LHCN-M2 (cell line): ENCODE measurements at places on chromosomes 1 and 21. TPM values are rescaled to one million over a fixed set of nuclear protein-coding genes. Genes with fewer than 3 reads are reported as not detected.

GPA33 gene
- not detected in 2 replicates for total RNA-seq

FCRL5 gene
- not detected in 2 replicates for total RNA-seq

BSND gene
- total RNA-seq: not detected in 2 replicates

CELA3B gene
- not detected in 2 replicates for total RNA-seq

INPP5B gene
- 20.1 and 22.7 TPM in 2 replicates for total RNA-seq

EPHX1 gene
- 13.3 and 18.0 TPM in 2 replicates for total RNA-seq

CD1B gene
- not detected in 2 replicates for total RNA-seq

RGS13 gene
- total RNA-seq: not detected in 2 replicates

UBL4B gene
- total RNA-seq: not detected in 2 replicates

PADI4 gene
- total RNA-seq: not detected in 2 replicates

DNA sequence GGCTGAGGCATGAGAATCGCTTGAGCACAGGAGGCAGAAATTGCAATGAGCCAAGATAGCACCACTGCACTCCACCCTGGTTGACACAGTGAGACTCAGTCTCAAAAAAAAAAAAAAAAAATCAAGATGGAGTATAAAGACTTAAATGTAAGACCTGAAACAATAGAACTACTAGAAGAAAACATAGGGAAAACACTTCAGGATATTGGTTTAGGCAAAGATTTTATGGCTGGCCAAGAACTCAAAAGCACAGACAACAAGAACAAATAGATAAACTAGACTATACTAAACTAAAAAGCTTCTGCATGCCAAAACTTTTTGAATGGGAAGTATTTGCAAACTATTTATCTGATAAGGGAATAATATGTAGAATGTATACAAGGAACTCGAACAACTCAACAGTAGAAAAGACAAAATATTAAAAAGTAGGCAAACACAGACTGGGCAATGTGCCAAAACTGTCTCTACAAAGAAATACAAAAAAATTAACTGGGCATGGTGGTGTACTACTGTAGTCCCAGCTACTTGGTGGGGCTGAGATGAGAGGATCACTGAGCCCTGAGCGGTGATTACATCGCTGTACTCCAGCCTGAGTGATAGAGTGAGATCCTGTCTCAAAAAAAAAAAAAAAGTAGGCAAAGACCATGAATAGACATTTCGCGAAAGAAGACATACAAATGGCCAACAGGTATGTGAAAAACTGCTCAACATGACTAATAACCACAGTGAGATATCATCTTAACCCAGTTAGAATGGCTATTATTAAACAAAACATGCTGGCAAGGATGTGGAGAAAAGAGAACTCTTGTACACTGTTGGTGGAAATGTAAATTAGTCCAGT, 25.3 kb downstream of the DTL start:
- no peak for DNase-seq

GRCh38 chr1:10649517-10650201, 146.8 kb downstream of the CASZ1 start:
- DNase-seq: no peak

GRCh38 chr1:173775578-173776226, 48.8 kb upstream of the DARS2 start:
- DNase-seq: no peak

GRCh38 chr21:34343347-34343746, 20.5 kb upstream of the KCNE2 start:
- no peak for DNase-seq

GRCh38 chr1:54227091-54227602, 27.2 kb downstream of the MRPL37 start:
- DNase-seq: peak; percentile 87

- no peak for DNase-seq
Measured at GRCh38 chr1:23798662-23799142, 1.9 kb downstream of the GALE start.

- DNase-seq: peak; percentile 26
Measured at GRCh38 chr1:242005866-242006535, 7.1 kb upstream of the MAP1LC3C start.

GRCh38 chr21:44800971-44801467, 601 bp downstream of the UBE2G2 start:
- DNase-seq: peak; percentile 46

- DNase-seq: no peak
Measured at GRCh38 chr1:170800265-170800664, 135.1 kb upstream of the MROH9 start.

DNA sequence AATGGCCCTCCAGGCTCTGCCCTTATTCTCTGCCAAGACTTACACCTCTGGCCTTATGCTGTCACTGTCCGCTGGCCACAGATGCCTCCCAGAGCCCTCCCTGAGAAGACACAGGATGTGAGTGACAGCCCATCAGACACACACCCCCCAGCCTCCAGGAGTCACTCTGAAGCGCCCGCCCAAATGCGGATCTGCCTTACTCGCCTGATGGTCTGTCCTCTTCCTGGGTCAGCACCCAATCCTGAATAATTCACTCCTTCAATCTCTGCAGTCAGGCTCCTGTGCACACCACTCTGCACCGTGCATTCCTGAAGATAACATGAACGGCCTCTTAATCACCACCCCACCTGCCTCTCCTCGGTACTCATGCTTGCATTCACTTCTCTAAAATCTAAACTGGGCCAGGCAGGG, 14.7 kb downstream of the CLSTN1 start:
- DNase-seq: no peak

DNA sequence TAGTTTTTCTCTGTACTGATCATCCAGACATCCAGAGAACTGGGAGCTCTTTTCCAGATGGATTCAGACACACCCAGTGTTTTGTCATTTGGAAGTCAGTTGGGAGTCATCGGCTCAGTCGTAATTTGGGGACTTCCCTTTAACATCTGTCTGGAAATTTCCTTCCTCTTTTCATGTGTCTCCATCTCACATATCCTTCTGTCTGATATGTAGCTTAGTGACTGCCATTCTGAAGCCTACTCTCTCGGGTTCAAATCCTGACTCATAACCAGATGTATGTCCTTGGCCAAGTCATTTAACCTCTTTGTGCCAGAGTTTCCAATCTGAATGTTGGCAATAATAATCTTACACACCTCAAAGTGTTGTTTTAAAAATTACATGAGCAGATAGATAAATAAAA, 3.0 kb downstream of the MORC3 start:
- DNase-seq: no peak

DNA sequence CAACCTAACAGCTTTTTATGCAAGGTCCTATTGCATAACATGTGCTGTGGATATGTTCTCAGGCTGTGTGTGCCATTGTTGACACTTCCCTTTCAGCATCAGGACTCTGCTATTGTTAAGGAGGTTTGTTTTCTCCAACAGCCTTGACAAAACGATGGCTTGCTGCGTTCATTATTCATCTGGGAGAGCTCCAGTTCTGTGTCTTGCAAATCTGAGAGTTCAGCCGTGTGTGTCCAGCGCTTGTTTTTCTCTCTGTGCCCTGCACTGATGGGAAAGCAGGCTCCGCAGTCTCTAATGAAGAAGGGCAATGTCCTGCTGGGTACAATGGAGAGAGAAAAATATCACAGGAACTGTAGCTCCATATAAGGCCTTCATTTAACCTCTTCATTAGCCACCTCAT, 63.7 kb downstream of the CLDN17 start:
- no peak for DNase-seq

- DNase-seq: no peak
Measured at GRCh38 chr1:22738522-22738921, 27.9 kb downstream of the EPHB2 start.

DNA sequence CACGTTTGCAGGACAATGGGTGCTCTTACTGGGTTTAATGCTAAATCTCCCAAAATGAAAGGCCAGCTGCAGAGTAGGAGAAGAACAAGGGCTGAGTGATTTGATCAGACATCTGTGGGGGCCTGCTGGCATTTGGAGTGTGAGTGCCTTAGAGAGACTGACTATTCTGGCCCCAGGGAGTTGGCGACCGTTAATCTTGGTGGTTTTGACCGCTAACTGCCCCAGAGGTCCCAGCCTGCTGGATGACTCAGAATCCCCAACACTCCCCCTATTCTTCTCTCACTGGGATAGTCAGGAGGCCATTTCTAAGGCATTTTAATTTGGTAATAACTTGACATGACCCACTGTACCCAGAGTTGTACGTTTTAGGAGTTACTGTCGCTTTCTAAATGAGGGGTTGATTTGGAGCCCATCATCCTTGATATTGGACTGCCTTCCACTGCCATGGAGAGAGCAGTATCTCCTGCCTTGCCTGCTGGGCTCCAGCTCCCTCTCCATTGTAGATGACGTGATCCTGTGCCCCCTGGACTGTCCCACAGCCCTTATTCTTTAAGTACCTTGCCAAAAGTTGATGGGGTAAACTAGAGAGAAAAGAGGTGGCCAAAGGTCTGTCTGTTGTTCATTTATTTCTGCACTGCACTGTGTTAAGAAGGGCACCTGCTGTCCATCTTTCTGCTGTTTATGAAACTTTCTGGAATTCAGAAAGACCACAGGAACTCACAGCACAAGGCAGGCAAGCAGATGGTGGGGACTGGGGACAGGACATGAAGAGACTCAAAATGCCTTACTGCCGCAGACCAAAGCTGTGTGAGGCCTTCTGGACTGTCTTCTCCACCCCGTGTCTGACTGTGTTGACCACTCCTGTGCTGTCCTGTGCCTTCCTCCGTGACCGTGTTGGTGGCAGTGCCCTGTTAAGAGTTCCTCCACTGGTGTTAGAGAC, 98.2 kb upstream of the ARTN start:
- peak; percentile 98 for DNase-seq

GRCh38 chr1:8878448-8878697, at the start of gene ENO1:
Gene ENO1, minus strand, starts transcription at chr1:8878686. Its CDS starts 3,778 bp downstream, at chr1:8874908.
- DNase-seq: no peak
